Ovary (tissue), 10 donors: ENCODE measurements at places on chromosomes 4 and X. TPM values are rescaled to one million over a fixed set of nuclear protein-coding genes. Genes with fewer than 3 reads are reported as not detected.

CT45A10 gene
- not detected for polyA plus RNA-seq

CT47B1 gene
- not detected for polyA plus RNA-seq

NOX1 gene
- polyA plus RNA-seq: 0.06 TPM

SLC9B1 gene
- 1.1 TPM for polyA plus RNA-seq

SPP1 gene
- 23.7 TPM for polyA plus RNA-seq

FAM199X gene
- polyA plus RNA-seq: 9.0 TPM

SSX1 gene
- polyA plus RNA-seq: not detected

CYTL1 gene
- polyA plus RNA-seq: 5.6 TPM

LUZP4 gene
- polyA plus RNA-seq: not detected

SASH3 gene
- 1.8 TPM for polyA plus RNA-seq

SOD3 gene
- polyA plus RNA-seq: 36.6 TPM

FGFBP2 gene
- 2.2 TPM for polyA plus RNA-seq

GRCh38 chr4:158253350-158253980 lies 43.2 kb downstream of the TMEM144 start:
- DNase-seq: peak; percentile 41

DNA sequence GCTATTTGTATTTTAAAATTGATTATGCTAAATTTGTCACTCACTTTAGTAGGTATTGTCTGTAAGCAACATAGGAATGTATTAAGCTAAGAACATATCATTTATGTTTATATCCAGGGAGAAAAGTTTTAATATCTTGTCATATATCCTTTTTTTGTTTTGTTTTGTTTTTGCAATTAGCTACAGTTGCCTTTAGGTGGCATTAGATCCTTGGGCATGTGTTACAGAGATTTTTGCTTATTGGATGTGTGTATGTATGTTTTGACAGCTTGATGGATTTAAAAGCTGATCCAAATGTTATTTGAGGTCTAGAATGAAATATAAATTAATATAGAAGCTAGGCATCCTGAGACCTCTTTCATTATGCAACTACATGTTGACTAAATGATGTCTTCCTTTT lies 36.1 kb upstream of the OTUD4 start:
- DNase-seq: no peak

DNA sequence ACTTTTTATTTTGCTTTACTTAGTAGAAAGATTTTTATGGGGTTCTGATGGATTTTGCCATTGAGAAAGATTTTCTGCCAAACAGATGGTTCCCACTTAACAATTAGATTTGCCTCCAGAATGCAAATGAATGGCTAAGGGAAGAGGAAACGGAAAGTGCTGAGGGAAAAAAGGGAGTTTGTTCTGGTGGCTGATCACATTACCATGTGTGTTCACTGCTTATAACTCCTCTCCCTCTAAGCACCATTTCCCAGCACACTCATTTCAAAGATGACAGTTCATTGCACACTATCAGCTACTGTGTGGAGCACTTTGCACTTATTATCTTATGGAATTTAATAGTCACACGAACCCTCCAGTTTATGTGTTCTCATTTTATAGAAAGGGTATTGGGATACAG lies 68.0 kb upstream of the GRID2 start:
- no peak for DNase-seq

GRCh38 chr4:55840956-55841355 lies 12.5 kb upstream of the EXOC1 start:
- DNase-seq: no peak

DNA sequence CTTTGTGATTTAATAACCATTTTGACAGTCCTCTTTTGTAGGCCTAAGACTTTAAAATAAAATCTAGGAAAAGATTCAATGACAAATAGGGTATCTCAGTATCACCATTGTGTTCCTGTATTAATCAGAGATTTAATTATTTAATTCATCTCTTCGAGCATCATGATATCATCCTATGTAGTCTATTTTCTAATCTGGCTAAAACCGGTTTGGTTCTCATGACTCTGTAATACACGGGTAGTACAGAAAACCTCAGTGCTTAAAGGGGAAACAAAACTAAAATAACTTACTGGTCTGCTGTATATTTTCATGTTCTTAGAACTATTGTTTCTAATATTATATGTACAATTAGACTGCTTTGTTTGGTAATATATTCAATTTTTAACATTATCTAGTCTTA lies 23.7 kb upstream of the FBXW7 start:
- DNase-seq: no peak

DNA sequence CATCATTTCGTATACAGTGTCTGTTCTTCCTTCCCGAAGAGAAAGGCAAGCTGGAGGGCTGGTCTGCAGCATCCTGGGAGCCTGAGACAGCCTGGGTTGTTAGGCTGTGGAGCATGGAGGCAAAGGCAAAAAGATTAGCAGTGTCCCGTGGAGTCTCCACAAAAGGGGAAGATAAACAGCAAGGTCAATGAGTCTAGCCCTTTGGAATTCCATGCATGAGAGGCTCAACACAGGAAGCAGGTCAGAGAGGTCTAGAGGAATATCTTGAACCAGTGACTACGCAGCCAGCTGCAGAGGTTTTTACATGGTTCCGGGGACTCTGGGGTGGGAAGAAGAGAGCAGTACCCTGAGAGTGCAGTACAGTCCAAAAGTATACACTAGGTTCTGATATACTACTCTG lies 12.2 kb upstream of the MCF2 start:
- DNase-seq: no peak

DNA sequence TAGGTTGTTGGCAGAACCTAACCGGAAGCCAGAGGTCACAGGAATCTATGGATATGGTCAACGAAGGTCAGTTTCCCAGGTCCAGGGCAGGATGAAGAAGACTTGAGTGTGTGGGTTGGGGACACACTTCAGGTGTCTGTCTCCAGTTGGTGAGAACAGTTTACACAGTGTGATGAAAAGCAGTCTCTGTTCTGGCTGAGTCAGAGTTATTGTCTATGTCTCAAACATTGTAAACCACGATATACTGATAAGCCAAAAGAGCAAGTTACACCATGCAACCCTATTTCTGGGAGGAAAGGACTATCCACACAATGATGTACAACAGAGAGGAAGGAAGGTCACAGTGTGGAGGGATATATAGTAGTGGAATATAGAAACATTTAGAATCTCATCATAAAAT lies 187.1 kb upstream of the C1QTNF7 start:
- DNase-seq: no peak

GRCh38 chrX:155215443-155216178 lies 649 bp upstream of the VBP1 start:
- DNase-seq: no peak

DNA sequence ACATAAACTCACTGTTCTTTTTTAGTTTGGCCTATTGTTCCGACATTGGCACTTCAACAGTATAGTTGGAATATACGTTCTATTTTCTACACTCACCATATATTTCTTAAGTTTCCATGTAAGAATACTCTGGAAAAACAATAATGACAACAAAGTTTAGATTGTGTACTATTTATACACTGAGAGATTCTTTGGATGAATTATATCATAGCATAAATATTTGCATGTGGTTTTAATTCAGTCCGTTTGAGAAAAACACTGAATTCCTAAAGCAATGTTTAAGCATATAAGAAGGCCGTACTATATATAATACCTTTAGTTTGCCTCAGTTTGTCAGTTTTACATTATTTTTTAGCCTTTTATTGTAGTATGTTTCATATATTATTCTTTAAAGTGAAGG lies 82.4 kb downstream of the RAP1GDS1 start:
- no peak for DNase-seq

DNA sequence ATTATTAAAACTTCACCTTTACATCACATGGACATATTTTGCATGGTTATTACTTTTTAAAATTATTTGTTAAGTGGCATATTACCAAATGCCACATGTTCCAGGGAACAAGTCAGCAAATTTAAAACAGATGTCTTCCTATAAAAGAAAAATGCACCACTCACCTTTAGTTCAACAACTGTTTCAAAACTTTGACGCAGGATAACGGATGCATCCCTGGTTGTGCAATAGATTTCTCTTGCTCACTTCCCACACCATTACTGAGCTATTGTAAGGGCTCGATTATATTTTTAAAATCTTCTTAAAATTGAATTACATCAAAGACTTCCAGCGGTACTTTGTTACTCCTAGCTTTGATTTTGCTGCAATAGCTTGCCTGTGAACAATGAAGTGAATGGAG lies 93.0 kb upstream of the ARHGAP24 start:
- no peak for DNase-seq

GRCh38 chrX:128035318-128035717 lies 16.9 kb downstream of the ACTRT1 start:
- DNase-seq: no peak

GRCh38 chr4:3044870-3045819 lies 29.2 kb downstream of the HTT-AS start:
- no peak for DNase-seq

- DNase-seq: no peak
Observed at GRCh38 chr4:153161226-153161963, 42.8 kb upstream of the TRIM2 start.

DNA sequence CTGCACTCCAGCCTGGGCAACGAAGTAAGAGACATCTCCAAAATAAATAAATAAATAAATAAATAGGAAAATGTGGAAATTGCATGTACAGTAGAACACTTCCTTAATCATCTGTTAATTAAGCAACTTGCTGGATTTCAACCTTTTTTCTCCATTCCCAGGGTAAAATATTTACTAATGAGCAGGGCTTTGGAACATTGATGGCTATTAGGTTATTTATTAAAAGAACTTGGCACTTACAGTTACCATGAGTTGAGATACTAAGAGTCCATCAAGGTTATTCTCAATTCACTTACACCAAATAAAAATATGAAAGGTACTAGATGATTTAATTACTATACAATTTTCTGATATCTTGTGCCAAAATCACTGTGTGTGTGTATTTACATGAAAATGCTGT lies 607.1 kb downstream of the PCDH18 start:
- no peak for DNase-seq

- DNase-seq: no peak
Observed at GRCh38 chr4:136246876-136247275, 1285.4 kb downstream of the PCDH18 start.

DNA sequence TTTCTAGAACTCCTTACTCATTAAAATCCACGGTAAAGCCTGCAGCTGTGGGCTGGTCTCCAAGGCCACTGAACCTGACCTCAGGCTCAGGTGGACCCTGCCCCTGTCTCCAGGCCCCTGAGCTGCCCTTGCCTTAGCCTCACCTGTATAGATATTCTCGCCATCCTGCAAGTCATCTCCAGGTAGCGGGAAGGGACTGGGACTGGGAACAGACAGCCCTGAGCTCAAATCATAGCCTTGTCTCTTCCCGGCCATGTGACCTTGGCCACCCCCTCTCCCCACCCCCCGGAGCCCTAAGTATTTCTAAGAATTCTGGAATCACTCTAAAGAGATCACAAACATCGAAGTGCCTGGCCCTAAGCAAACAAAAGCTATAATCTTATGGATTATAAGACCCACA lies 17.7 kb downstream of the ABLIM2 start:
- DNase-seq: no peak

DNA sequence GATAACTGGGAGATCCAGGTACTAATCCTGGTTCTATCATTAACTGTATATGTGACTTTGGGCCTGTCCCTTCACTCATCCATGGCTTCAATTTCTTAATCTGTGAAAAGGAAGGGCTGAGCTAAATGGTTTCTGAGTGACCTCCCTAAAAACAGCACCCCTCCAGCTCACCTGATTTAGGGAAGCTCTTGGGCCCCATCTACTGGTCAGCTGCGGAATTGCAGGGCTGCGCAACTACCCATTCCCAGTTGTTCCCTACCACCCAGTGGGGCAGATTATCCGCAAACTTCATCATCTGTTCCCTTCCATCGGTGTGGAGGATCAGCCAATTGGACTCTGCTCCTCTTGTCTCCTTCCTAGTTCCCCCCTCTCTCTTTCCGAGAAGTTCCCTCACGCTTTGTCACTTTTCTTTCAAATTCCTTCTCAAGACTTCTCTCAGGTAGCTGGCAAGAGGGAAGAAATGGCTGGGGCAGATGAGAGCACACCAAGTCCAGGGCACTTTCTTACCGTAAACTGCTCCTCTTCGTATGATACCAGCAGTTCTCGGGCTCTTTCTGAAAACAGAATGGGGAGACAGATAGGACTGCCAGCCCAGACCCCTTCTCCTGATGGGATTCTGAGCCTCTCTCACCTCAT lies 5.8 kb downstream of the LAS1L start:
- DNase-seq: peak; percentile 58

DNA sequence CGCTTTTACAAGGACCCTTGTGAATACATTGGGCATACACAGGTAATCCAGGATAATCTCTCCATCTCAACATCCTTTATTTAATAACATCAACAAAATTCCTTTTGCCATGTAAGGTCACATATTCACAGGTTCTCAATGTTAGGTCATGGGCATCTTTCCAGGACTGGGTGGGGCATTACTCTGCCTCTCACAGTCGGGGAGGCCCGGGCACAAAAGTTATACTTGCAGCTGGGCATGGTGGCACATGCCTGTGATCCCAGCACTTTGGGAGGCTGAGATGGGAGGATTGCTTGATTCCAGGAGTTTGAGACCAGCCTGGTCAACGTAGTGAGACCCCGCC lies 93.7 kb upstream of the AP1S2 start:
- no peak for DNase-seq

DNA sequence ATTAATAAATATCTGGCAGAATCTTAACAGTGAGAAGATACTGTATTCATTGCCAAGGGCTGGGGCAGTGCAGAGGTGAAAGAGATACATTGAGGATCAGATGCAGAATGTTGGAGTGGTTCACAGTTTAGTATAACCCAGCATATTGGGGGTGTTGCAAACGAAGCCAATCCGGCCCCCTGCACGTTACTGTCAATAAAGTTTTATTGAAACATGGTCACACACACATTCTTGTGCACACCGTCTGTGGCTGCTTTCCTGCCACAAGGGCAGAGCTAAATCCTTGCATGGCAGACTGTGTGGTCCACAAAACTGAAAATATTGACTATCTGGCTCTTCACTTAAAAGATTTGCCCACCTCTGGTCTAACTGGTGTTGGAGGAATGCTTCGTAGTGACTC lies 119.7 kb downstream of the SHOX start:
- DNase-seq: no peak

DNA sequence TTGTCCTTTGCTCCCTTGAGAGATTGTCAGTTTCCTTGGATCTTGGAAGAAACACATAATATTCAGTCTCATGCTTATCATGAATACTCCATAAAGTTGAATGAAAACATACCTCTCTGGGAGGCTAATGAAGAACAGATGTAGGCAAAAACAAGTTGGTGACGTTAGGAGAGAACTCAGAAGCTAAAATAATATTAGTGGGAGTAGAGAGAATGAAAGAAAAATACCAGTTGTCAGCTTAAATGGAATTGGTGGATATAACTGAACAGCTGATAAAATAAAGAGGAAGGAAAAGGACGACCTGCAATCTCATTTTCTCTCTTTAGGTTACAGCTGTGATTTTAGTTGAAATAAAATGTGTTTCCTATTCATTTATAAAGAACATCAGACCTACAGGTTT lies 124.8 kb downstream of the SNCA start:
- DNase-seq: no peak

- DNase-seq: no peak
Observed at GRCh38 chr4:54548098-54548620, 109.6 kb upstream of the KIT start.

DNA sequence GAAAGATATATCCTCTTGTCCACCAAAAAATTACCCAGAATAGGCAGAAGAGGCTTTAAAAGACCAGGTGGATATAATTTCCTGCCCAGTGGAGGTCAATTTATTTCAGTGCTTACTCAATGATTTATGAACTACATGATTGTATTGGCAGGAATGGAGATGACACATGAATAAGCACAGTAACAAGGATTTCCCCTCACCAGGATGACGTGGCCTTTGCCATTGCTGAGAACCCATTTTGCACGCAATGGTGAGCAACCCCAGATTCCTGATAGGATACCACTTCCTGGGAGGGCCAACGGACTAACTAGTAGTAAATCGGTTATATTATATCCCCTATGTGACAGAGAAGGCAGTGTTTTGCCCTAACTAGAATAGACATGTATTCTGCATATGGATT lies 11.6 kb upstream of the TTC29 start:
- DNase-seq: no peak
